ENCODE measurements at places on chromosomes 13 and 19. TPM values are rescaled to one million over a fixed set of nuclear protein-coding genes. Genes with fewer than 3 reads are reported as not detected.

IGFL3 gene
- not detected for total RNA-seq

KANK2 gene
- total RNA-seq: 5.3 TPM

NPAS1 gene
- 0.61 TPM for total RNA-seq

PRKCG gene
- total RNA-seq: not detected

ZNF134 gene
- 34.3 TPM for total RNA-seq

PLIN5 gene
- total RNA-seq: 0.37 TPM

LRG1 gene
- not detected for total RNA-seq

CKAP2 gene
- total RNA-seq: 59.2 TPM

LGALS7B gene
- total RNA-seq: not detected

MBD3L2 gene
- not detected for total RNA-seq

BCKDHA gene
- total RNA-seq: 26.9 TPM

DCT gene
- 0.26 TPM for total RNA-seq

CD33 gene
- total RNA-seq: 7.7 TPM

ZNF266 gene
- 72.3 TPM for total RNA-seq

FFAR2 gene
- not detected for total RNA-seq

RPS19 gene
- total RNA-seq: 3,237 TPM

MEF2B gene
- 5.2 TPM for total RNA-seq

RAB3D gene
- 10.1 TPM for total RNA-seq

NLRP7 gene
- not detected for total RNA-seq

PNMA8A gene
- total RNA-seq: 1.8 TPM
